Stimulated activated CD8-positive, alpha-beta memory T cell treated with anti-CD3 and anti-CD28 coated beads, Interleukin-15, amount 100 ng/mL, for 4 hours (primary cell): ENCODE measurements at places on chromosomes 6 and 20.

DNA sequence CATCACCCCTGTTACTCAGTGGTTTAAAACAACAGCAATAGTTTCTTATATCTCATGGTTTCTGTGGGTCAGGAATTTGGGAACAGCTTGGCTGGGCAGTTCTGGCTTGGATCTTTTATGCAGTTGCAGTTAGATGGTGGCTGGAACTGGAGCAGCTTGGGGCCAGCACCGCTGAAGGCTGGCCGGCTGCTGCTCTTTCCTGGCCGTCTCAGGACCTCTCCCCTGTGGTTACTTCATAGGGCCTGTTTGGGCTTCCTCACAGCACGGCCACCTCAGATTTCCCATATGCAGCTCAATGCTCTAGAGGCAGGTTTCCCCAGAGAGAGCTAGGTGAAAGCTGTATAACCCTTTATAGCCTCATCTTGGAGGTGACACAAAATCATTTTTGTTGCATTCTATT is 15.6 kb downstream of the PKIG start:
- no peak for DNase-seq

GRCh38 chr6:163775313-163775712 is 360.8 kb downstream of the QKI start:
- no peak for DNase-seq

GRCh38 chr6:83636800-83637199 is 72.1 kb downstream of the SNAP91 start:
- DNase-seq = no peak

GRCh38 chr6:56025795-56026194 is 150.4 kb upstream of the BMP5 start:
- DNase-seq = no peak
